Effector memory CD8-positive, alpha-beta T cell (primary cell): ENCODE measurements at places on chromosomes 1 and 21.

GRCh38 chr21:44286086-44286715 is 525 bp downstream of the AIRE start:
- no peak for DNase-seq

GRCh38 chr1:54125386-54126070 is 27.3 kb downstream of the CDCP2 start:
- no peak for DNase-seq

DNA sequence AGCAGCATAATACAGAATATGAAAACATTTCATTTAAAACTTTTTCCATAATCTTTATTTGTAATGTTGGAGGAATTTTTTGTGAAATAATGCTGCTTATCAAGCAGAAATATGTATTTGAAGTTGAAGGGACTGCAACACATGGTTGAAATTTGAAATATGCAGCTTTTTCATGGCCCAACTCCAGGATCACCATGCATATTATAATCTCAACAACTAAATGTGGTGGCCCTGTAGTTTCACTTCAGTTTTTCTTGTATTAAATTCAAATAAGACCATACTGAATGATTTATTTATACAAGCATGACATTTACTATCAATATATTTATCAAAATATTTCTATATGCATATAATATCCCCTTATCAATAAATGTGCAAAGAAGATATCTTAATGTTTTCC is 157.7 kb upstream of the LHX8 start:
- DNase-seq: no peak

- DNase-seq: no peak
Measured at GRCh38 chr1:32073299-32074229, 825 bp downstream of the TMEM39B start.

GRCh38 chr1:163770265-163770664 is 448.5 kb downstream of the NUF2 start:
- no peak for DNase-seq

GRCh38 chr1:55718758-55719671 is 503.9 kb upstream of the USP24 start:
- DNase-seq: no peak

- DNase-seq: no peak
Measured at GRCh38 chr21:35838350-35838749, 222.0 kb downstream of the SETD4 start.

DNA sequence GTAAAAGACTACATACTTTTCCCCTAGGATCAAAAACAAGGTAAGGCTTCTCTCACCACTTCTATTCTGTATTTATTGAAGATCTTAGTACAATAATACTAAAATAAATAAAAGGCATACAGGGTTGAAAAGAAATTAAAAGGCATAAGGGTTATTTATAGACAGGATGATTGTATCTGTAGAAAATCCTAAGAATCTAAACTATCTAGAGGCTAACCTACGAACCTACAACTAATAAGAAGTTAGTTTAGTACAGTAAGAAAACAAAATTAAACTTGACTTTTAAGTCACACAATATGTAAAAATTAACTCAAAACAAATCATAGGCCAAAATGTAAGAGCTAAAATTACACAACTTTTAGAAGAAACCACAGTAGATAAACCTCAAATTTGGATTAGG is 50.4 kb upstream of the ADAM30 start:
- no peak for DNase-seq

GRCh38 chr1:165930961-165931360 is 103.5 kb downstream of the UCK2 start:
- no peak for DNase-seq

- no peak for DNase-seq
Measured at GRCh38 chr1:16615253-16616252, 2.2 kb upstream of the NBPF1 start.

- no peak for DNase-seq
Measured at GRCh38 chr1:184050636-184051035, 894 bp upstream of the TSEN15 start.

GRCh38 chr1:240508950-240509349 is 103.0 kb downstream of the GREM2 start:
- no peak for DNase-seq

GRCh38 chr1:33043267-33044092 is 6.8 kb upstream of the AK2 start:
- DNase-seq: no peak

DNA sequence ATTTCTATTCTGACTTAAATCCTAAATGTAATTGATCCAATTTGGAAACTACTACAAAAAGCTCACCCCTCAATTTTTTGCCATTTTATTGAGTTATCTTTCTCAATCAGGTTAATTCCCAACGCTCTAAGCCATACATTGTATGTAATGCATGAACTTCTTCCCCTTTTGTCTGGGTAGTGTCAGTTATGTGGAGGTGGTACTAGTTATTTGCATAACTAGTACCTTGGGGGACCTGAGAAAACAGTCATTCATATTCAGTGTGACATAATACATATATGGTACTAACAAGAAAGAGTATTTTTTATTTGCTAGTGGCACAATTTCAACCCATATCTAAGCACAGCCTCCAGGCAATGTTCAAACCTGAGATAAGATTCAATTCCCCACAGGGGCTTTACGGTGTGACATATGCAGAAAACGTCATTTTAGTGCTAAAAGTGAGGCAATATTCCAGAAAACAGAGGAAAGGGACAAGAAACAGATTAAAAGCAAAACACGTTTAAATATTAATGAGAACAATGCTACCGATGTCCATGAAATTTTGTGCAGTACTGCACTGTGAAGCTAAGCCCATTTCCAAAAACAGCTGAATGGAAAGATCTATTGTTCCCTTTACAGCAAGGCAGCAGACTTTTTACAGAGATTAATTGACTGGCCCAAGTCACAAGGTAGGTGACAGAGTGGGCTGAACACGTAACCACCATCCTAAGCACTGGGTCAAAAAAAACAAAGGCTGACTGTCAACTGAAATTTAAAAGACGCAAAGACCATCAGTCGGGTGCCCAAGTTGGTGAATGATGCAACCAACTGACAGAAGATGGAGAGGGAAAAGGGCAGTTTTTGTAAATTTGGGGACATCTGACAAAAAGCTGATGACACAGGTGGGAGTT is 1.4 kb downstream of the HLCS start:
- no peak for DNase-seq

DNA sequence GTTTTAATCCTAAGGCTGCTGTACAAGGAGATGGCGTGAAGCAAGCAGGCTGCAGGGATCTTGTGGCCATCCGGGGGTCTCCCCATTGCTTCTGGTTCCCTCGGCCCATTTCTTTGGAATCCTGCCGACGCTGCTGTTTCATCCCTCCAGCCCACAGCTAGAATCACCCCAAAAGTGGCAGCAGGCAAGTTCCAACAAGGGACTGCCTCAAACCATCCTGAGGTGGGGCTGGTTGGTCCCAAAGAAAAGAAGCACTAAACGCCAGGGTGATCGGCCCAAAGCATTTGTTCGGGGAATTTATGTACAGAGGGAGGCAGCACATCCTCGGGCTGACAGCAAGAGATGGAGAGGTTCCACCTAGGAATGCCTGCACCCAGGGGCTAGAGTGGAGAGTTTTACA is 4.5 kb upstream of the MIB2 start:
- DNase-seq: no peak

GRCh38 chr1:74681001-74681400 is 7.4 kb upstream of the ERICH3 start:
- DNase-seq: no peak

DNA sequence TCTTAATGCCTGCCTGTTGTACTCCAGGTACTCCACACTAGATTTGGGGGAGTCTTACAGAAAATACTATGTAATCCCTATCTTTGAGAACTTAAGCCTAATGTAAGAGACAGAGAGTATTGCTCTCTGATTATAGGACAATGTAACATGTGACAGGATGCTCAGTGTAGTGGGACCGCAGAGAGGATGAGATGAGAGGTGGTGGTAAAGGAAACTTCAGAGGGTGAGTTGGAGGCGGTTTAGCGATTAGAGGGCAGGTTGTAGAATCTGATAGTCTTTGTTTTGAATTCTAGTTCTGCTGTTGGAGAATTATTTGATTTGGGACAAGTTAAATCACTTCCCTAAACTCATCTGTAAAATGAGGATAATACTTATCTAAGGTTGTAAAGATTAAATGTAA is 5.4 kb downstream of the SOAT1 start:
- peak; percentile 24 for DNase-seq

GRCh38 chr1:68201546-68202238 is 30.6 kb downstream of the WLS start:
- no peak for DNase-seq

- no peak for DNase-seq
Measured at GRCh38 chr1:235313931-235314678, 13.9 kb downstream of the ARID4B start.

GRCh38 chr1:214384373-214385079 is 103.6 kb downstream of the SMYD2 start:
- DNase-seq: no peak

DNA sequence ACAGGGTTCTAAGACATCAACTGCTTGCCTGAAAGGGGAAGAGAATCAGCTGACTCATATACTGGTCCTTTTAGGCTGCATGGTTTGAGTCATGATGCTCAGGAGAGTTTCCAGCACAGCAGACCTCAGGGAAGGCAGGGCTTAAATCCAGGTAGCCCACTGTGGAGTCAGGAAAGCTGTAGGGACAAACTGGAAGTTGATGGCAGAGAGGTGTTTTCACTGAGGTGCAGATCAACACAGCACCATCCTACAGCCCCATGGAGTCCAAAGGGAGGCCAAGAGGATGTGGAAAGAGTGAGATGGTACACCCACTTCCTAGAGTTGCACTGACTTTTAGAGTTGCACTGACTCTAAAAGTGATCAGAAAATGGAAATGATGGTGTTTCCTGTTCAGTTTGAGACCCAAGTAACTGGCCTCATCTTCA is 252.4 kb upstream of the DUSP10 start:
- DNase-seq: no peak

DNA sequence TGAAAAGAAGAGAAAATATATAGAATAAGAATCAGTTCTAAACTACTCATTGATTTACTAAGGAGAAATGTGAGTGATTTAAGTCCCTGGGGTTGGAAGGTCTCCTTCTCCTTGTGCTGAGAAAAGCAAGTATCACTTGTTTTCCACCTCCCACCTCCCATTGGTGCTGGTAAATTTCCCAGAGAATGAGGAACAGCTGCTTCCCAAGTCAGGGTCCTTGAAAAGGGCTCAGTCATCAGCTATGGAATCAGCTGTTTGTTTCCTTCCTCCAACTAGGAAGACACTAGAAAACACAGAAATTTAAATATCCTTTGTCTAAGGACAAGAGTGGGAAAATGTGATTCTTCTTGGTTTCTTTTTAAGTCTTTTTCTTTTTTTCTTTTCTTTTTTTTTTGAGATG is 131.3 kb upstream of the C1orf21 start:
- no peak for DNase-seq

DNA sequence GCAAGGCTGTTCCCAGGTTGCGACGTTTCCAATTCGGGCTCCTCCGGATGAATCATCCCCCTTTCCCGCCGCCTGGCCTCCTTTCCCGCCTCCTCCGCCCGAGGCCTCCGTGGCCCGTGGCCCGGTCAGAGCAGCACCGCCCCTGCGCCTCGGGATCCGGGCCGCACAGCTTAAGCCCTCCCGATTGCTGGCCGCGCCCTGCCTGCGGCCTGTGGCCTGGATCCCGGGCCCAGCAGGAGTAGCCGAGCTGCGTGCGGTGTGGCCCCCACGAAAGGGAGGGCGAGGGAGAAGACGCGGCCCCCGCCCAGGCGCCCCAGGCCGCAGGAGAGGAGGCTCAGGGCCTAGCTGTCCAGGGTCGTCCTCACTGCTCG is 1.0 kb downstream of the TMEM200B start:
- peak; percentile 5 for DNase-seq

DNA sequence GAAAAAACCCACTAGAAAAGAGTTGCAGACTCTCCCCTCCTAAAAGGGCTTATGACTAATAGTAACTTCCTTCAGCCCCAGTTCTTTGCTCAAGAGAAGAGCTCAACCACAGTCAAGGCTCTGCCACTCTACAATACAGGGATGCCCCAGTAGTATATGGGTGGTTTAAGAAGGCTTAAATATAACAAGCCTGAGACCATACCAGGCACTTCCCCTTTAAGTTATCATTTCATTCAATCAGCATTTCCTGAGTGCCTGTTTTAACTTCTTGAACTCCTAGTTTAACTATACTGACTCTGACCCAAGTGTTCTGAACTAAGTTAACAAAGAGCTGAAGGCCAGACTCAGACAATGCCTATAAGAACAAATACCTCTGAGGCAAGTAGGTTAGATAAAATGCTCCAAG is 19.8 kb downstream of the PRPF38A start:
- DNase-seq: peak; percentile 49

DNA sequence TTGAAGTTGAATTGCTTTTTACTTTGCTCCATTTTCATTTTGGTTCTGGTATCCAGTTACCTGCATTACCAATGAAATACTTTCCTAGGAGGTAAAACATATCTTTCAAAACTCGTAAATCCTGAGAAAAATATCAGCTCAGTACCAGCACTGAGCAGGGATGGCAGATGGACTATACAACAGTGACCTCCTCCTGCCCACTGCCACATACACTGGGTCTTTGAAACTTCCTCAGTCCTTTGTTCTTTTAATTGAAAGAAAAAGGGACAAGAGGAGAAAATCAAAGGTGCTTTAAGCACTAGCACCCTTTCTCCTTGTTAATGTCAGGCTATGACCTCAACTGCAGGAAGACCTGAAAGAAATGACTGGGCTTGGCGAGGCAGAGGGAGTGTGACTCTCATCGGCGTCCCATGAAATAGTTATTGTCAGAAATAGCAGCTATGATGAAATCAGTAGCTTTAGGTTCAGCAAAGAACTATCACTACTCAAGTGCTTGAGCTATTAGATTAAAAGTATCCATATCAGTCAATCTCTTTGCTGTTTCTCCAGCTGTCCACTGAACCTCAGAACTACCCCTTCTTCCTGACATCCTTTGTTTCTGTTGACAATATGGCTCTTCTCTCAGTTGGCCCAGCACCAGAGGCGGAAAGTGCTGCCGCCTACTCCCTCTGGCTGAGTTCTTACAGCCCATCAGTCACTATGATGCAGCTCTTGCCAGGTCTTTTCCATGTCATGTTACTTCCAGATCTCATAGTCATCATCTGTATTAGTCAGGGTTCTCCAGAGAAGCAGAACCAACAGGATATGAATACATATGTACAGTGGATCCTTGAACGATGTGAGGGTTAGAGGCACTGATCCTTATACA is 207.0 kb upstream of the MAP1LC3C start:
- DNase-seq: no peak

- no peak for DNase-seq
Measured at GRCh38 chr1:36067871-36068270, 16.0 kb upstream of the TEKT2 start.

- no peak for DNase-seq
Measured at GRCh38 chr1:78716186-78716585, 66.6 kb downstream of the IFI44 start.

DNA sequence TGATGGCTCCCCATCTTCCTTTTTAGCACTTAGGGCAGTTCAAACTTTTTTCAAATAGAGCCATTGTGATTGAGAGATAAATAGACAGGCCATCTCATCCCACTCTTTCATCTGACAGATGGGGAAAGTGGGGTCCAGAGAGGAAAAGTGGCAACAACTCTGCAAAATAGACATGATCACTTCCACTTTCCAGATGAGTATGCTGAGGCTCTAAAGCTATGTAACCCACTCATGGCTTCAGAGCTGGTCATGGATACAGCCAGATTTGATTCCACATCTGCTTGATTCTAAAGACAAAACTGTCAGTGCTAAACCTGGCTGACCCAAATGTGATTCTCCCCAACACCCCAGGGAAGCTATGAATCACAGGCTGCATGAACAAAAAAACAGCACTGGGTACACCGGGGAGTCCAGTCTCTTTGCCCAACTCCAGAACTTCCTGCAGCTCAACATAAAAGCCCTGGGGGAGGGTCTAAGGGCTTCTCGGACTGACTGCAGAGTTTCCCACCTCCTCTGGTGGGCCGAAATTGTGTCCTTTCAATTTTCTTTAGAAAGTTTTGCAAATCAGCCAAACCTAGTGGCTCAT is 59.3 kb downstream of the PLPP3 start:
- no peak for DNase-seq

- DNase-seq: no peak
Measured at GRCh38 chr1:173478094-173478674, 1.0 kb downstream of the PRDX6 start.
